ENCODE measurements at places on chromosomes 7 and 10.
A peak's percentile ranks its signal among the peaks of the same experiment; 100 is the strongest.

DNA sequence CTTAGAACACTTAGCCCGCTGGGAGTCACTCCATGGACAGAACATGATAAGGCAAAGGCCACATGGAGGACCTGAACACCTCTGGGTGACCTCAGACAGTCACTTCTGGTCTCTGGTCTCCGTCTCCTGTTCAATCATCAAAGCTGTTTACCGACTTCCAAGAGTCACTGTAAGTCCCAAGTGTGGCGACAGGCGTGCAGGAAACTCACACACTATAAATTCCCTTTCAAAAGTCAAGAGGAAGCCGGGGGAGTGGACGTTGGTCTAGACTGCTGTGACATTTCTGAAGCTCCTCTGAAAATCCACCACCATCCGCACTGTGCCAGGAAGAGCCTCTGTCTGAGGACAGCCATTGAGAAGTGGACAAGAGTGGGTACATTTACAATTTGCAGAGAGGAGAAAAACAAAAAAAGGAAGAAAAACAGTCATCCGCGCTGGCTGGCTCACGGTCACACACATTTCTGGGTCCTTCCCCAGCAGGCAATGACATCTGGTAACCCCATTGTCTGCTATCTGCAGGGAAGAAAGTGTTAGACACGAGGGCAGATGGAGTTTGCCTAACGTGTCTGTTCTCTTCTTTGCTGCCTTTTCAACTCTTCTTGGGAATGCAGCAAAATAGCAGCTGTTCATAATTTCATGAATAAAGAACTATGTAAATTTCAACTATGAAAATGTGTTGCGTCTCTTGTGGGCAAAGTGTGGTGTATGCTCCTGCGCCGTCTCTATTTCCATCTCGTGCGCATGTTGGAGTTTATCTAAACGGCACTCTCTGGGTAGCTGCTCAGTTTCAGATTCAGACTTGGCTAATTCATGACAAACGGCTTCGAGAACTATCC is 32.9 kb upstream of the CUX1 start:
- peak; percentile 38 for DNase-seq

DNA sequence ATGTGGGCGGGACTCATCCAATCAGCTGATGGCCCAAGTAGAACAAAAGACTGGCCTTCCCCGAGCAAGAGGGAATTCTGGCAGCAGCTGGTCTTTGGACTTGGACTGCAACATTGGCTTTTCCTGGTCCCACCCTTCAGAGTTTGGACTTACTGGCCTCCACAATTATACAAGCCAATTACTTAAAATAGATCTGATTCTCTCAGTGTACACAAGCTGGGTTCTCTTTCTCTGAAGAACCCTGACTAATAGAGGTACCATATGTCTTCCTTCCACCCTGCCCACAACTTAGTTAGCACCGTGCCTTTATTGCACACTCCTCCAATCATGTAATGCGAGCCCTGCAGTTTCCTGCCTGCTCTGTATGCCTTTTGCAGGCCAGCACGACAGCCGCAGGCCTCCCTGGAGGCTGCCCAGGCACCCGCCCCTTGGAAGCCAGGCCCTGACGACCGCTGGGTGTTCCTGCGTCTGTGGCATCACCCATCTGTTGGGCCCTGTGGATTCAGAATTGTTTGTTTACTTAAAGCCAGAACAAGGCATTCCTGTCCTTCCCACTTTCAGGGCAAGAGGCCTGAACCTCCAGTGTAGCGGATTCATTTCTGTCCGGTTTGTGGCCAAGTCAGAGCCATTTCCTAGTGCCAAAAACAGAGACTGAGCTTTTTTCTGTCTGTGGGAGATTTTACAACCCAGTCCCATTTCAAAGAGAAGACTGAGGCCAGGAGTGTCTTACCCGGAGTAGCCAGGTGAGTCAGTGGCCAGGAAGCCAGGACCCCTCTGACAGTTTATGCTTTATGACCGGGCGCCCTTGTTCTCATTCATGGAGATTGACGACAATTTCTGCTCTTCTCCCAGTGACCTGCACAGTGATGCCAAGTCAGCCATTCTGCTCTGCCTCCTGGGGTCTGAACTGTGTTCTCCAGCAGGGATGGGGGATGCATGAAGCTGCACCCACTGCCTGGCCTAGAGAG is 968 bp upstream of the INMT start:
- peak; percentile 99 for DNase-seq

DNA sequence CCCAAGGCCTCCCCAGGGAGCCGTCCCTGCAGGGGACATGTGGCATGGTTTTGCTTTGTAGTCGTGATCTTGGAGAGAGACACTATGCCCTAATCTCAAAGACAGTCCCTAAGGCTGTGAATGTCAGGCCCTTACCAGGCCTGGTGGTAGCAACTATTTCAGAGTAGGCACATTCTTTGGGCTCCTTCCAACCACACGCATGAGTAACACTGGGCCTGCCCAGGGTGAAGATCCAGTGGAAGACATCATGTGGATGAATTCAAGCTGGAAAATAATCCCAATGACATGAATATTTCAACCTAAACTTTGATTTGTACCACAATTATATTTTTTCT is 39.5 kb upstream of the INSIG1 start:
- peak; percentile 100 for DNase-seq

GRCh38 chr7:78953726-78954363 is 499.6 kb downstream of the MAGI2 start:
- DNase-seq = no peak

DNA sequence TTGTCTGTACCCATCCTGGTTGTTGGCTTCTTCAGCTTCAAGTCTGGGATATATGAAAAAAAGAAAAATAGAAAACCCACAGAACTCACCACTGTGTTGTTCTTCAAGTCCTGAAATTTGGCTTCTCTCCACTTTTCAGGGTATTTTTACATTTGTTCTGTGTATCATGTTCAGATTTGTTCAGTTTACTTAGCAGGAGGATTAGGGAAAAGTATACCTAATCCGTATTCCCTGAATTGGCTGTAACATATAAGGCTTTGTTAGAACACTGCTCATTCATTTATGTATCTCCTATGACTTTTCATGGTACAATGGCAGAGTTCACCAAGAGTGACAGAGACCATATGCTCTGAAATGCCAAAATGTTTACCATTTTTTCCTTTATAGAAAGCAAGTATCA is 146.9 kb downstream of the PTN start:
- DNase-seq = peak; percentile 17

GRCh38 chr10:132706701-132707100 is 79.2 kb downstream of the NKX6-2 start:
- DNase-seq = no peak

GRCh38 chr10:69729326-69730048 is 72.2 kb upstream of the COL13A1 start:
- no peak for DNase-seq

DNA sequence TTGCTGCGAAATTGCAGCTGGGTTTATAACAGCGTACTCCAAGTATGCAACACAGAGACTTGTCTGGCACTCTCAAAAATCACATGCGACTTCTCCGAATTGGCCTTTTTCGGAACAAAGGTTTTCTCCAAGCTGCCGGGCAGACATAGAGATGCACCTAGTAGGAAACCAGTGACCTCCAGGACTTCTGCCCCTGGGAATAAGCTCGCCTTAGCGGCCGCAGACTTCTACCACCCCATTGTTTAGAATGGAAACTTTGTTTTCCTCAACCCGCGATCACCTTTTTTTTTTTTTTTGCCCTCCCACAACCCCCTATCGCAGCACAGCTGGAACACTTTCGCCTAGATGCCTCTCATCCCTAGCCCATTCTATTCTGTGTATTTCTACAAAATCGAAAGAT is 4.9 kb upstream of the HOXA10 start:
- no peak for DNase-seq

- no peak for DNase-seq
These were observed 58.6 kb upstream of the COL13A1 start for GRCh38 chr10:69742928-69743602.

- DNase-seq = peak; percentile 35
These were observed 20.0 kb downstream of the LAMB1 start for GRCh38 chr7:107982918-107983389.

DNA sequence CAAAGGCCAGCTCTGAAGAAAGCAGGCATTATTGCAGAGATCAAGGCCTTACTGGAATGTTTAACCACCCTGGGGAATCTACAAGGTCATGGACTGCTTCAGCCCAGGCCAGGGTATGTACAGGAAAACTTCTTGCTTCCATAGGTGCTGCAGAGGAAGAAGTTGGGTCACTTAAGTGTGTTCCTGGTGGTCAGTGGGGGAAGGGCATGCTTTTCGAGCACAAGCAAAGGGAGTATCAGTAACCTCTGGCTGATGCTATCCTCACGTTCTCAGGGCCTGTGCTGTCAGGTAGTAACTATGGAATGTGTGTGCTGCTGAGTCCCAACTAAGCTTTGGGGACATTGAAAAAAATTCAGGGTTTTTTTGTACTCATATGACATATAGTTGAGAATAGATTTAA is 234.0 kb upstream of the SP4 start:
- no peak for DNase-seq

DNA sequence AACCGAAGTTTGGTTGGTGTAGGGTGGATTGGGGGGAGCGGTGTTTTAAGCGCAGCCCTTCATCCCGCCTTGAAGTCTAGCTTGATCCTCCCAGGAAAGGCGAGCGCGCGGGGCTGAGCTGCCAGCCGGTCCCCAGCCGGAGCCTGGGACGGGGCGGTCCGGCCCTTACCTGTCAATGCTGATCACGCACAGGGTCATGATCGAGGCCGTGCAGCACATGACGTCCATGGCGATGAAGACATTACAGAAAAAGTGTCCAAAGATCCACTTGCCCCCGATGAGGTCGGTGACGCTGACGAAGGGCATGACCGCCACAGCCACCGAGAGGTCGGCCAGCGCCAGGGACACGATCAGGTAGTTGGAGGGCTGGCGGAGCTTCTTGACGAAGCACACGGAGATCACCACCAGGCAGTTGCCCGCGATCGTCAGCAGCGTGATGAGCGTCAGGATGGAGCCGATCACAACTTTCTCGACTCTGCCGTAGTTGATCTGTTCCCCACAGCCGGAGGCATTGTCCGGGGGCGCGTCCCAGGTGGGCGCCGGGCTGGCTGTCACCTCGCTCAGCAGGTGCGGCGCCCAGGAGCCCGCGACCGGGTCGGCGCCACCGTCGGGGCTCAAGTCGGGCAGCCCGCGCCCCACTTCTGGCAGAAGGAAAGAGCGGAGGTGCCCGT is 740 bp downstream of the HTR7 start:
- no peak for DNase-seq

DNA sequence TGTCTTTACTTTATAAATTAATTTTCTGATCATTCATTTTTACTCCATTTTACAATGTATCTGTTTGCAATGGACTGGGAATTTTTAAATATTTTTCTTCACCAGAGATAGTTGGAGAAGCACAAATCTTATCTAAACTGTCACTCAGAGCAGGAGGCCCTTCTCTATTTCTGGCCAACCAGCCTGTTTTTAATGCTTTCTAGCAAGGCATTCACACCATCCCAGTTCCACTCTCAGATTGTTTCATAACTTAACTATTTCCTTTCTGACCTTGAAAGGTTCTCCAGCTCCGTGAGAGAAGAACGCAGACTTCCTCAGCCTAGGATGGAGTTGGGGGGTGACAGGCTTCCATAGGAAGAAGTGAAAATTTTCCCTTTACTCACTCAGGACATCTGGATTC is 155.8 kb downstream of the SKIDA1 start:
- DNase-seq = no peak

DNA sequence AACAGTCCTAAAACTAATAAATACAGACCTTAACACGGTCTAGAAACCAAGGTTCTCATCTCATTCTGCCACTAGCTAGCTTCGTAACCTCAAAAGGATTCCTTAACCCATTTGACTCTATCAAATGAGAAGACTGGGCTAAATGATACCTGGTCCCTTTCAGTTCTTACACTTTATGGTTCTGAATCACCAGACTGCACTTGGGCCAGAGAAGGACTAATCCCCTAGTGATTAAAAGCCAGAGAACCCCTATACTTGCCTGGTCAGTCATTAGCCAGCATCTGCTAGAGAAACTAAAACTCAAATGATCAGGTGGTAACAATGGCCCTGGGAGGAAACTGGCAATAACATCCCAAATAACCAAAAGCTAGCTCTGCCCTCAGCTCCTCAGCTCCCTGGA is 16.8 kb downstream of the TMEM243 start:
- DNase-seq = no peak

GRCh38 chr10:132420981-132421846 is 24.2 kb downstream of the PWWP2B start:
- peak; percentile 90 for DNase-seq

- no peak for DNase-seq
These were observed 851.0 kb upstream of the PHF14 start for GRCh38 chr7:10122551-10123100.

DNA sequence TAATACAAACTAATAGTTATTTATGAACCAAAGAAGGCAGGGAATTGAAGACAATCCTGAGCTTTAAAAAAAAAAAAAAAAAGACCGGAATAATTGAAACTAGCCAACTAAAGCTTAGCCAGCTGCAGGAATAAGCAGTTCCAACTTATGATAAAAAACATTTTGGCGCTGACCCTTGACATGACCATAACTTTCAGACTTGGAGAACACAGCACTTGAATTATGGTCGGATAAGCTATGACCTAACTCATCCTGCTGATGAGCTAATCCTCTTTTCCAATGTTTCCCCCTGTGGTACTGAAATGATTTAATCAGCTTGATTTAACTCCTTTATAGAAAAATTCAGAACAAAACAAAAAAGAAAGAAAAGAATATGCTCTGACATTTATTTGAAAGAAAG is 181.8 kb downstream of the DGKB start:
- DNase-seq = peak; percentile 15

- DNase-seq = no peak
These were observed 114.7 kb downstream of the PDGFA start for GRCh38 chr7:404812-405488.

GRCh38 chr7:67809586-67809985 is 813.0 kb downstream of the TYW1 start:
- DNase-seq = no peak

GRCh38 chr7:135281363-135281949 is 47.8 kb downstream of the STRA8 start:
- DNase-seq = peak; percentile 93

DNA sequence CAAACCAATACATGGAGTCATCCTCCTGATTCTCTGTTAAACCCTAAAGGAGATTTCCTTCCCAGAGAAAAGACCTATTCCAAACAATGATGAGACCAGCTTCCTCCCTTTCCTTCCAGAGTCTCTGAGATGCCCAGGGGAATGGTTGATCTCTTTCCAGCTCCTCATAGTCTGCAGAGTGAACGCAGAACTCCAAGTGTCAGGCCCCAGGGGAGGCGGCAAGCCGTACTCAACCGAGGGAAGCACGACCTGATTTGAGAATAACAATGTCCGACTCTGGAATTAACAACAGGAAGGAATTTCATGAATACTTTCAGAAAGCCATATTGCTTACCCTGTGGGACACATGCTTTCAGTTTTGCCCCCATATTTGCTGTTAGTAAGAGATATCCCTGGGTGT is 241.7 kb upstream of the GLI3 start:
- DNase-seq = no peak

- no peak for DNase-seq
These were observed 662 bp downstream of the NRCAM start for GRCh38 chr7:108455551-108455997.

DNA sequence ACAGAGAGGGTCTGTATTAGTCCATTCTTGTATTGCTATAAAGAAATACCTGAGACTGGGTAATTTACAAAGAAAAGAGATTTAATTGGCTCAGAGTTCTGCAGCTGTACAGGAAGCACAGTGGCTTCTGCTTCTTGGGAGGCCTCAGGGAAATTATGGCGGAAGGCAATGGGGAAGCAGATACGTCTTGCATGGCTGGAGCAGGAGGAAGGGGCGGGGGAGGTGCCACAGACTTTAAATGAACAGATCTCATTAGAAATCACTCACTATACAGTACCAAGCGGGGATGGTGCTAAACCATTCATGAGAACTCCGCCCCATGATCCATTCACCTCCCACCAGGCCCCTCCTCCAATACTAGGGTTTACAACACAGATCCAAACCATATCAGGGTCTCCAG is 3.7 kb upstream of the CALU start:
- no peak for DNase-seq
